Renal cortical epithelial cell (primary cell): ENCODE measurements at places on chromosomes 7 and 10.

- DNase-seq: no peak
These were observed 159.6 kb downstream of the TAX1BP1 start for GRCh38 chr7:27899601-27900000.

GRCh38 chr7:7913504-7913903, 55.1 kb upstream of the GLCCI1 start:
- DNase-seq: no peak

DNA sequence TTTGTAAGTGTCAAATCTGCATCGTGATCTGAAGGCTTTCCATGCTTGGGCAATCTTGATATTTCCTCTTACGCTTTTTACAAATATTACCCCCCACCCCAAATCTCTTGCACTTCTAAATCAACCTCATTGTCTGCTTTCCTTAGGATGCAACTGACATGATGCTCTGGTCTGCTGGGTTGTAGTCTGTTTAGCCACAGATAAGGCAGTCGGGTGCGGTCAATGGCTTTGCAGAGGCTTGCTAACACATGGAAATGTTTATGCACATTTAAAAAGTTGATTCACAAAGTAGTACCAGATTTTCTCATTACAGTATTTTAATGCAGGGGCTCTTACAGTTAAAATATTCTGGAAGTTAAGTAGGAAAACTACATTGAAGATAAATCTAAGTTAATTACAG, 172.5 kb downstream of the BAMBI start:
- no peak for DNase-seq

DNA sequence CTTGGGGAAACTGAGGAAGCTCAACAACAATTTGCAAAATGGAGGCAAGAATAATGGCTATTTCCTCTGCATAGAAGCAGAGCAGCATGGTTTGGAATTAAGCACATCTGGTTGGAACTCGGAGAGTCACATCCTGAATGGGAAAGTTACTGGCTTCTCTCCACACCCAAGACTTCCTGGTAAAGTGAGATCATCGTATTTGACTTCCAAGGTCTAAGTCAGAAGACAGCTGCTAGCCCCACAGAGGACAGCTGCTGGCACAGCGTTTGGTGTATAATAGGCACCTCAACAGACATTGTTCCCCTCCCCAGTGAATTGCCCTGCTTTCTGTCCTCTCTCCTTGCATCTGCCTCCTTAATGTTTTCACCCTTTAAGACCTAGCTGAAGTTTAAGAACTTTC, 37.0 kb upstream of the NRF1 start:
- peak; percentile 21 for DNase-seq

DNA sequence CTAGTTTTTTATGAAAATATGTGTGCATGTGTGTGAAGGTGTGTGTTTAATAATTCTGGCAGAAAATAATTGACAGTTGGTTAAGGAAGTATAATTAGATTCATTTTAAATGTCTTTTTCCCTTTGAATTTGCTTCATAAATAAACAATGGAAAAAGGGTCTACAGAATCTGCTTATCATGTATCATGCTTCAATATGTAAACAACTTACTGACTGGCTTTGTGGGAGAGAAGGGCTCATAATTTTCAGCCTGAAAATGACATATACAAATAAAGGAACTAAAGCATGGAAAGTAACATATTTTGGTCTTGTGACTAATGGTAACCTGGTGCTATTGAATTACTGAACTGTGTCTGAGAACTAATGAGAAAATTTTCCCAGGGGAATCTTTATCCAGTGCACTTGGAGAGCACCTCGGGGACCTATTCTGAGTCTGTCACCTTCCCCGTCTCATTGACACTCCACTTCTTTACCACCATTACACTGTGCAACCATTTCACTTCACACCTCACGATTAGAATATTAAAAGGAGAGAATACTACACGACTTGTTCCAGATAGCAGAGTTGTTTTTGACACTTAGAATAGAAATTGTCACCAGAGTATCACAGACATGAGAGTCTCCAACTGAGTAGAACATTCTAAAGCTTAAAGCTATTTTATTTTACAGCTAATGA, 298.6 kb downstream of the TFEC start:
- DNase-seq: peak; percentile 25

- DNase-seq: peak; percentile 39
These were observed 35.1 kb upstream of the PAX2 start for GRCh38 chr10:100710151-100710871.

- no peak for DNase-seq
These were observed 28.9 kb downstream of the OAT start for GRCh38 chr10:124389613-124390361.

- no peak for DNase-seq
These were observed 22.7 kb downstream of the VIM start for GRCh38 chr10:17250736-17251135.

GRCh38 chr10:127370601-127371000, 174.2 kb upstream of the INSYN2A start:
- no peak for DNase-seq

GRCh38 chr10:123993534-123994416, 99.6 kb downstream of the CHST15 start:
- no peak for DNase-seq

DNA sequence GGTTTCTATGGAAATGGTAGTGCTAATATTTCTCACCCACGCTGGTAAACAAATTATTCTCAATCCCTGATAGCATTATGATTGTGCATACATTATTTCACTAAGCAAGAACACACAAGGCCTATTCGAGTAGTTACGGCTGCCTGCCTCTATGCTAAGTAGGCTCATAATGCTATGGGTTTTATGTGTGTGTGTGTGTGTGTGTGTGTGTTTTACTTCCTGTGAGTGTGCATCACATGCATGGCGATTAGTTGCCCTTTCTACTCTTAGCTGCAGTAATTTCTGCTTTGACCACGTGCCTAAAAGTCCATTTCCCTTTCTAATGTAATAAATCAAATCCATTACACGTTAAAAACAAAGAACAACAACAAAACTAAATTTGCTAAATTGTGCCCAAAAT, 117.0 kb downstream of the CHCHD3 start:
- DNase-seq: no peak

DNA sequence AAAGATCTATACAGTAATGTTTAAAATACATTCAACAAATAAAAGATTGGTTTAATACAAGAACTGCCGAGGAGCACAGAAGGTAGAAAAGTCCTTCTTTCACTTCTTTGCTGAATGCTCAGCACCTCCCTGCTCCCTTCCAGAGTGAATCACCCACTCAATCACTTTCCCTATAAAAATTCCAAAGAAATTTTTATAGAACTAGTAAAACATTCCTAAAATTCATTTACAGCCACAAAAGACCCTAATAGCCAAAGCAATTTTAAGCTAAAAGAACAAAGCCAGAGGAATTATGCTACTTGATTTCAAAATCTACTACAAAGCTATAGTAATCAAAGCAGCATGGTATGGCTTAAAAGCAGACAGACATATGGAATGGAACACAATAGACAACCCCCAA, 320.9 kb downstream of the PCLO start:
- no peak for DNase-seq

DNA sequence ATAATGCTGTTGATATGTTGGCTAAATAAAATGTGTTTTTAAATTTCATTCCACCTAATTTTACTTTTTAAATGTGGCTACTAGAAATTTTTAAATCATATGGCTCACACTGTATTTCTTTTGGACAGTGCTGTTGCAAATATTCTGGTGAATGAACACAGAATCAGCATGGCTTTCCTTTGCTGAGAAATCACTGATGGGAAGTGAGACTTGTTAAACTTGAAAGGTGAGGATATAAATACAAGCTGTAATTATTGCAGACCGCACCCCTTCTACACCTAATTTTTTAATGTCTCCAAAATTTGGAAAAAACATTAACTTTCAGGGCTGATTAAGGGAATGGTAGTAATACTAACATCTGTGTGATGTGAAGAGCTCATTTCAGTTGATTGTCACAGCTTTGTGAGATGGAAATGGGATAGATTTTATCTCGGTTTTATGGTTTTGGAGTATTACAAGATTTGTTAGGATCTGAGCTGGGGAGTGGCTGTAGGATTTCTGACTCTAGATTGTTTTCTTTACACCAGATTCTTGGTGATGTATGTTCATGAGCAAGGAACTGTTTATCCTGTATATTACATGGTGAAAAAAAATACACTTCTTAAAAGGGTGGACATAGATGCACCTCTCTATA, 1.3 kb downstream of the MIOS start:
- DNase-seq: no peak

GRCh38 chr10:30079408-30079807, 20.0 kb upstream of the JCAD start:
- DNase-seq: no peak

- DNase-seq: no peak
These were observed at the start of gene NRAP for GRCh38 chr10:113663908-113664307. Gene NRAP, minus strand, starts transcription at chr10:113664041. Its CDS starts 159 bp downstream, at chr10:113663882.
